ENCODE measurements at places on chromosomes 4 and X. TPM values are rescaled to one million over a fixed set of nuclear protein-coding genes. Genes with fewer than 3 reads are reported as not detected.

FAM53A gene
- 0.97 TPM for polyA plus RNA-seq

DCX gene
- polyA plus RNA-seq, result 0.18 TPM

PCDH11X gene
- 0.03 TPM for polyA plus RNA-seq

ARMCX6 gene
- 19.9 TPM for polyA plus RNA-seq

TEX13D gene
- polyA plus RNA-seq, result not detected

WDR17 gene
- polyA plus RNA-seq, result 1.1 TPM

GAGE1 gene
- polyA plus RNA-seq, result not detected

TRIM75 gene
- not detected for polyA plus RNA-seq

CTAG1B gene
- not detected for polyA plus RNA-seq

FAM114A1 gene
- polyA plus RNA-seq, result 18.6 TPM

SMARCA1 gene
- 7.8 TPM for polyA plus RNA-seq

FATE1 gene
- not detected for polyA plus RNA-seq

MGAT4D gene
- not detected for polyA plus RNA-seq

DCAF8L1 gene
- not detected for polyA plus RNA-seq

NAT8L gene
- polyA plus RNA-seq, result 1.8 TPM
